NB4 (cell line): ENCODE measurements at places on chromosomes 3 and 15.

DNA sequence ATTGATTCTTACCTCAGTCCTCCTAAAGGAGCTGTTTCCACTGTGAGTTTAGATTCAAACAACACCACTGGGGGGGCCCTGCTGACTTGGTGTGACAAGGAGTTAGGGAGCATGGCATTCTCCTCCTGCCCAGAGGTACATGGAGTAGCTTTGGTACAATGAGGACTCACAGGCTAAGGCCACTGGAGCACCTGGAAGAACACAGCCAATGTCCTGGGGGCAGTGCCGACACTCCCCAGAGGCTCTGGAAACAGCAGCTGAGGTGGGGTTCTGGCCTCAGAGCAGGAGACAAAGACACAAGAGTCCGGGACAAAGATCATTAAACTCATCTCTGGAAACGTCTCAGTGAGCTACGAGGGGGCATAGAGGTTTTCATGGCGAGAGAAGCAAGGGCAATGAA, 69.7 kb upstream of the POMGNT2 start:
- DNase-seq, result no peak

- DNase-seq, result no peak
Measured at GRCh38 chr3:161072211-161072621, 32.9 kb downstream of the B3GALNT1 start.

DNA sequence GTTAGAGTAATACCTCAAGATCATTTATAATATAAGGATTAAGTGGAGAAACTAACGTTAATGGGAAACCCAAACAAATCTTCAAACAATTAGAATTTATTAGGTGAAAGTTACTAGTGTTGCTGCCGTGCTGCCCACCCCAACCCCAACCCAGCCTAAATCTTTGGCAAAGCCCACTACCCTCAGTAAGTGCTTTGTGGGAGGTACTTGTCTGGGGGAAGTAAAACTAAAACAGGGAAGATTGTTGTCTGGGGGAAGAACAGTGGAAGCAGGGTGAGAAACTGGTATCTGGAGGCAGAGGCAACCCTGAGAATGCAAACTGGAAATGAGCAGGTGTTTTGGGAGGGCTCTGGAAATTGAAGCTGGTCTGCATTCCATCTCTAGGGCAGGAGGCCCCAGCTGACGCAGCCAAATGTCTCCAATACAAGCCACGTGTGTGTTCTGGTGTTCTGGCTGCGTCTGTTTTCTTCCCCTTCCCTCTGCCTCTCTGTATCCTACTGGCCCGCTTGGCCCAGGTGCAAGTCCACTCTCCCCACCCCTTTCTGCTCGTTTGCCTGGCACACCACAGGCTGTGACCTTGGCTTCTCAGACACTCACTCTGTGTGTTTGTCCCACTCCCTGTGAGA, 32.7 kb downstream of the FEM1B start:
- no peak for DNase-seq

DNA sequence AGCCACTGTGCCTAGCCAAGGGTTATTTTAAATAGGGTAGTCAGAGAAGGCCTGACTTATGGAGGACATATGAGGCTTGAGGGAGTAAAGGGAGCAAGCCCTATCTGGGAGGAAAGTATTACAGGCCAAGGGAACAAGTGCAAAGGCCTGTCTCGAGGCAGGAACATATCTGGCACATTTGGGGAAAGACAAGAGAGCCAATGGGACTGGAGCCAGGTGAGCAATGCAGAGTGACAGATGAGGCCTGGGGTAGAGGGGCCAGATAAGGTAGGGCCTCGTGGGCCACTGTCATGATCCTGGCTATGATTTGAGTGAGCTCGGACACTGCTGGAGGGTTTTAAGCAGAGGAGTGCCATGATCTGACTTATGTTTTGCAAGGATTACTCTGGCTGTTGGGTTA, 43.8 kb downstream of the DCP1A start:
- DNase-seq, result no peak

GRCh38 chr15:52078876-52079700, 33.5 kb downstream of the BCL2L10 start:
- DNase-seq, result peak; percentile 84
